AG09319 (cell line): ENCODE measurements at places on chromosomes 5 and 9.

GRCh38 chr9:2022560-2022959 is 7.4 kb downstream of the SMARCA2 start:
- DNase-seq, result no peak

DNA sequence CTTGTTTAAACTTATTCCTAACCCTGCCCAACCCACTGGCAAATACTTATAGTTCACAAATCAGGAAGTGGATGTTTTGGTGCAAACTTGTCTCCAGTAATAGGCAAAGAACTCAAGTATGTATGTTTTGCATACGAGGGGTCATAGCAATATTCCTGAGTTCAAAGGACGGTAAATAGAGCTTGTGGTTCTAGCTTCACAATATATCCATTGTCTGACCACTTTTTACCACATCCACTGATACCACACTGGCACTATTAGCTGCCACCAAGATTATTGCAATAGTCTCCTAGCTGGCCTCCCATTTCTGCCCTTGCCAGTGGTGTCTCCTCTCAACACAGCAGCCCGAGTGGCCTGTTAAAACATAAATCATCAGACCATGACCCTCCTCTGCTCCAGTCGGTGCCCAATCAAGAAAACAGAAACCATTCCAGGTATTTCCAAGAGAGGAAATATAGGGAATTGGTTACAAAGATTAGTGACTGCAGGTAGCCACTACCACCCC is 17.0 kb downstream of the GRXCR2 start:
- DNase-seq, result no peak

DNA sequence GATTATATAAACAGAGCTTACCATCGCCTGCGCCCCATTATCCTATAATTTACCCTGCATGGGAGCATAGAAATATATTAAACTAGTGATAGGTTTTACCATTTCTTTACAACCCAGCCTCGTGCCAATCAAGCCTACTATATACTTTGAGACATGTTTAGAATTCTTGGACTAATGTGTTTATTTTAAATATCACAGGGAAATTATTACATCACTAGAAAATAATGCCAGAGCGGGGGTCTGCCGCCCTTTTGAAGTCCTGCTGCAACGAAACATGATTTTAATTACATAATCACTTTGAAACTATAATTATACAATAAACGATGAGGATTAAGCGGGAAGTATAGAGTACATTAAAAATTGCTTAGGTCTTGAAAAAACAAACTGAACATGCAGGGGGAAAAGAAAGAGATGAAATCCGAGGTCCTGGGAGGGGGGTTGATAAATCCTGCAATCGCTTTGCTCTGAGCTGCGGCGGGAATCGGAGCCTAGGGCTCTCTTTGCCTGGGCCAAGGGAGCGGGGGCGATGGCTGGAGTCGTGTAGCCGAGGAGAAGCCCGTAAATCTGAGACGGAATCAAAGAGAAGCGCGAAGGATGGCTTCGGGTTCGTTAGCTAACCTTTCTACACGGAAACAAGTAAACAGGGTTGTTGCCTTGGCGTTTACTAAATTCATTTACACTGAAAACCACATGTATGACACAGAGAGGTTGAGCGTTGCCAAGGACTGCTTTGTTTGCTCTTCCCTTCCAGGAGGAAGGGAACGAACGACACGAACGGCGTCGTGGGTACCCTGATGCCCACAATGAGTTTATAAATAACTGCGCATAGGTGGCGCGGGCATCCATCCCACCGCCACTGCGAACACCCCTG is 127.6 kb downstream of the TMEM174 start:
- no peak for DNase-seq

DNA sequence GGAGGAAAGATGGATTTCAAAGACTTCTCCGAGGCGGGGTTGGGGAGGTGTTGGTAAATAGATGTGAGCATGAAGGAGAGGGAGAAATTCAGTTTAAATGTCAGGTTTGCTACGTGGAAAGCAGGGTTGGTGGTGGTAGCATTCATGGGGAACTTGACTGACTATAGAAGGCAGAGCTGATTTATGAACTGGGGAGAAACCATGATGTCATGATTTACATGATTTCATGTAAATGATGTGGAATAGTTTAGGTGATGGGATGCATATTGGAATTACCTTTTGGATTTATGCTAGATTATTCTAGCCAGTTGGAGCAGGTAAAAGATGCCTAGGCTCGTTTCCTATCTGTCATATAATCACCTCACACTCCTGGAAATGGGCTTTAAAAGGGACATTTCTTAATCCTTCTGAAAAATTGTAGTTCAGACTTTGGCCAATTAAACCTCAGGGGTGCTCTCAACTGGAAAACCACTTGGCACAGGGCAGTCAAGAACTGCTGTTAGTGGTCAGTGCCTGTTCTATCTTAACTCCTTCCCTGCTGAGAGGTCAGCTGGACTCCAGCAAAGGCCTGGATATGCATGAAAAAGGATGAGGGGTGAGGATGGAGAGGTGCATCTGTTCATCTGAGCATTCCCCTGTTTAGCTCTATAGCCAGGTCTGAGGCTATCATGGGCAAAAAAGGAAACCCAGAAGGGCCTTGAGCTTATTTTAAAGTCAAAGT is 50.1 kb upstream of the BASP1 start:
- DNase-seq, result no peak

- peak; percentile 90 for DNase-seq
These were observed 11.9 kb downstream of the GLIPR2 start for GRCh38 chr9:36148311-36149051.
